ENCODE measurements at places on chromosomes 16 and 17.

- no peak for DNase-seq
These were observed 8.5 kb upstream of the NPIPB2 start for GRCh38 chr16:11950388-11950787.

DNA sequence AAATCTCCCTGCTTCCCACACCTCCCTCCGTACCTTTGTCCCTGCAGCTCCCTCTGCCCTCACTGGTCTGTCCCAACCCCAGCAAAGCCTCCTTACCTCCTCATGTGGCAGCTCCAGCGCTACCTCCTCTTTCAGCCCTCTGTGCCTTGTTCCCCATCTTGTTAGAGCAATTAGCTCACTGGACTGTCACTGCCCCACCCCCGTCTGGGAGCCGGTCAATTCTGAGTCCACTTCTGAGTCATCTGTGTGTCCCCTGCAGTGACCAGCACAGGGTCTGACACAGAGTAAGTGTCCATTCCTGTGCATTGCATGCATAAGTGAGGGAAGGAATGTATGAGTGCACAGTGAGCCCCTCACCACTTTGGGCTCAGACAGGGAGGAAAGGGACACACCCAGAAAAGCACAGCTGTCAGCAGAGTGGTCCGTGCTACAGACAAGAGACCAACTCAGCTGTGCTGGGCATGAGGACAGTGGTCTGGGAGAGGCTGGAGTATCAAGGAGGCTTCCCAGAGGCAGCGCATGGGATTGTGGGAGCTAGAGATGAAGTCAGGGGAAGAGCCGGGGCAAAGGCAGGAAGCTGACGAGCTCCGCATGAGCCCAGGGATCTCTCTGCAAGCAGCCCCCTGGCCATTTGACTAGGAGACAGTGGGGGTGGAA lies 45.9 kb downstream of the PITPNM3 start:
- no peak for DNase-seq

DNA sequence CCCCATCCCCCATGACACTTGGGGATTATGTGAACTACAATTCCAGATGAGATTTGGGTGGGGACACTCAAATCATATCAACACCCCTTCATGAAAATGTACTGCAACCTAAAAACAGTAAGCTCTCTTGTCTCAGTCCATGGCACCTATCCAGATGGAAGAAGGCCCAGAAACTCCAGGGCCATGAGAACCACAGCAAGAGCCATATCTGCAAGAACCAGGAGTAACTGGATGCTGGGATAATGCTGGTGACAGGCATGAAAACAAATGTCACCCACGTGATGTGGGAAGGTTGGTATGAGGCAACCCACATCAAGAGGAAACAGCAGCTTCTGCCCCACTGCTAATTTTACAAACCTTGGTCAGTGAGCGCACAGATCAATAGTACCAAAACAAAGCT lies 400.1 kb upstream of the ERCC4 start:
- no peak for DNase-seq

GRCh38 chr17:48351911-48352332 lies 78.1 kb downstream of the SKAP1 start:
- no peak for DNase-seq

DNA sequence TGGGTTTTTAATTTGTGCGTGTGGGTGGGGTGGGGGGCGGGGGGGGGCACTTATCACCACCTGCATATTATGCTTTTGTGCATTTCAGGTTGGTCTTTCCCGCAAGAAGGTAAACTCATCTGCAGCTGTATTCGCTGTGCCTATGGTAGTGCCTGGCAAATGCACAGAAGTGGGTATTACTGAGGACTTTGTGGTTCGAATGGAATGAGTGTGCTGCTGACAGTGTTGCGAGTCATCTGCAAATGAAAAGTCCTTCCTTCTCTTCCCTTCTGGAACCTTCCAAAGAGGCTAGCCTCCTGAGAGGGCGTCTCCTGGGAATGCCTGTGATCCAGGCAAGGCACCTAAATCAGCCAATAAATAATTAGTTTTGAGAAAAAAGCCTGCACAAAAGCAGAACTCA lies 532.9 kb downstream of the MAF start:
- DNase-seq = no peak

- no peak for DNase-seq
These were observed 1.7 kb upstream of the DVL2 start for GRCh38 chr17:7235693-7236665.

DNA sequence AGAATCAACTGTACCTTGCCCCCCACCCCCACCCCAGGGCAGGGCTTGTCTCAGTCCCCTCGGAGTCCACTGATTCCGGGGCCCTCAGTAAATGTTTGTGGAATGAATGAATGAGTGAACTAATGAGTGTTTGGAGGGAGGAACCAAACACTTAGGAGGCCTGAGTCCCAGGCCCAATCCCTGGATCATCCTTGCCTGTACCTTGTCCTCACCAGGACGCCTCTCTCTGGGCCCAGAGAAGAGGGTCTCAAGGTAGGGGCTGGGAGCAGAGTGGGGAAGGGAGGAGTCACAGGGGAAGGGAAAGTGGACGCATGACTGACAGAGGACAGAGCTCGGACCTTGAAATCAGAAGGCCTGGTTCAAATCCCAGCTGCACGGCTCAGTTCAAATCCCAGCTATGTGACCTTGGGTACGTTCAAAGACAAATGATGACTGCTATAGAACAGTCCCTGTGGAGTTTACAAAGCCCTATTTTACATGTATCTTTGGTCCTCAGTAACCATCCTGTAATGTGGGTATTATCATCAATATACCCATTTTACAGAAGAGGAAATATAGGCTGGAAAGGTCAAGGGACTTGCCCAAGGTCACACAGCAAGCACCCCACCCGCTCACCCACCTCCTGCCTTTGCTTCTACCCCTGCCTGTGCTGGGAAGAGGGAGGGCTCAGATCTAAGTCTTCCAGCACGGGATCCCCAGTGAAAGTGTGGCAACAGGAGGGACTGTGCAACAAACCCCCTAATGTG lies 18.3 kb downstream of the SLC4A1 start:
- no peak for DNase-seq

DNA sequence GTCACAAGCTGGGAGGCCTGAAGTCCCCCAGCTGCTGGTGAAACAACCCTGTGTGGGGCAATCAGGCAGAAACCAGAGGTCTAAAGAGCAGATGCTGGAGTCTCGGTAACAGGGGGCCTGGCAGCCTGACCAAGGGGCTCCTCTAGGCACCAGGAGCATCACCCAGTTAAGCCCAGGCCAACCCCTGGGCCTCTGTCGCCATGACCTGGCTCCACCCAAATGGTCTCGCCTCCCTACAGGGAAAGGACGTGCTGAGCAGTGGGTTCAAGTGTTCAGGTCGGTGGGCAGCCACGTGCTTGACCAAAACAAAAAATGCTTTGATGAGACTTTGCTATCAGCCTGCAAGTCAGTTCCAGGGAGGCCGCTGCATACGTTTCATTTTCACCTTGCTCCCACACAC lies 240.3 kb downstream of the ZNF423 start:
- no peak for DNase-seq

DNA sequence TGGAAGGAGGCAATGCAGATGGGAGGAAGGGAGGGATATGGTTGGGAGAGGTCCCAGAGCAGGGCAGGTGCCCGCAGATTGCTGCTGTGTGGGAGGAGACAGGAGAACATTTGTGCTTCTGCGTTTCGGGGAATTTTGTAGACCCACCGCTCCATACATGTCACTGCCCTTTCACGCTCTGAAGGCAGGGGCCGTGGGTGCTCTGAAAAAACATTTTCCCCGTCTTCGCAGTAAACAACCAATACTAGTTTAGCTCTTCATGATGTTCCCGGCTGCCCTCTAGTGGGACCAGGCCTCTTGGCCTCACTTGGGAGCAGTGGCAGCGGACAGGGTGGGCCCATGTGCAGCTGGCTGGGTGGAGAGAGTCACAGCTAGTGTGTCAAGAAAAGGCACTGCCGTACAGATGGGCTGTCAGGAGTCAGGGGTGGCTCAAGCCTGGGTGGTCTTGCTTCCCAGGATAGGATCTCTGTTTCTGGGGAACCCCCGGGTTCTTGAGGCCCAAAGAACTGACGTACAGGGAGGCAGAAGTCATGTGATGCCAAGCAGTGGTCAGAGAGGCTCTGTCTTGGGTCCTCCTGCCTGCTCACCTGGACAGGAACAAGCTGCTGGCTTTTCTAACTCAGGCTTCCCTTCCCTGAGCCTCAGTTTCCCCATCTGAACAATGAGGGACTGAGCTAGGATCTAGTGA lies 46.5 kb upstream of the CPNE2 start:
- no peak for DNase-seq

DNA sequence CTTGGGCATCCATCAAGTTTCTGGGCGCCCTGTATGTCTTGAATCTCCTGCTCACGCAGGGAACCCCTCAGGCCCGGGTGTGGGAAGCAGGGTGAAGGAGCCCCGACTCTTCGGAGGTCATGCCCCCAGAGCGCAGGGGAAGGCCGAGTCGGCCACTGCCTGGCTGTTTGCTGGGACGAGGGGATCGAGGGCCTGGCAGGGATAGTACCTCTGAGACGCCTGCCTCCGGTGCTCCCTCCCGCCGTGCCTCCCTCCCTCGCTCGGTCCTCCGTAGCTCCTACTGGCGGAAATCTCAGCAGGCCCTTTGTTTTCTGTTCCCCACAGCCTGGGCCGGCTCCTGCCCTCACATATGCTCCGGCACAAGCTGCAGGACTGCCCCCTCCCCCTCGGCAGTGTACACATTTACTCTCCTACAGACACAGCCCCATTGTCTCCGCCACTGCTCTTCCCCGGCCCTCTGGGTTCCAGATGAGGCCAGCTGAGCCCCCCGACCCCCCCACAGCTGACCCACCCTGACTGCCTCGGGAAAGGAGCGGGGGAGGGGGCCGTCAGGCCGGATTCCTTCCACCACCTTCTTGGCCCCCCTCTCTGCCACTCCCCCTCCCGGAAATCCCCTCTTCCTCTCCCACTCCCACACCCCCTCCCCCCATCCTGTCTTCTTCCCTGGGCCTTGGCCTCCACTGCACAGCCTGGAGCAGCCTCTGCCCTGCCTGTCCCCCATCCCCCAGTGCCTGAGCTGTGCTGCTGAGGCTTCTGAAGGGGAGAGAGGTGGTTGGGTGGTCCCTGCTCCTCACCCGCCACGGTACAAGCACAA lies 1.4 kb downstream of the TRAF4 start:
- DNase-seq = no peak

DNA sequence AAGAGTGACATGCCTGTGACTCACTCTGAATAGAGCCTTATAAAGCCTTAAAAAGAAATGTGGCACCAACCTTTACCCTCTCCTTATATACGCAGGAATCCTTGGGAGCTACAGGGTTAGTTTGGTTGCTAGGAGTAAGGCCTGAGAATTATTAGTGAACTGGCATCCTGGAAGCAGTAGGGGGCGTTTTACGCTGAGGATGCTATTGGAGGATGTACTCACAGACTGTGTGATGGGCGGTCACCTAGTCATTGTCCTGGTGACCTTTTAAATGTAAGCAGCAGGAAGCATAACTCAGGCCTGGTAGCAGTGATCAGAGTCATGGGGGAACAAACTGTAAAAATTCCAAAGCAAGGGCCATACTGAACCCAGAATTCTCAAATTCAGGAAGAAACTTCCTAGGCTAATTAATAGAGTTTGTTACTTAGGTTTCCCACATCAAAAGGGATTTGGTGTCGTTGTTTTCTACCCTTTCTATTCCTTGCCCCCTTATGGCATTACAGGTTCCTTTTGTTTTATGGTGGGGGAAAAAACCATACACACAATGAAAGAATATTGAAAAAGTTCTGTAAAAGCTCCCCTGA lies 153.8 kb downstream of the SNX11 start:
- DNase-seq = no peak

All from stimulated activated naive CD4-positive, alpha-beta T cell treated with Interleukin-2 at 50 U/mL for 16 hours (primary cell).